ENCODE measurements at places on chromosomes 11 and 22.

GRCh38 chr11:117199053-117199915, at the start of gene TAGLN:
TAGLN (plus strand) TSS chr11:117199370; CDS start chr11:117203014, 3,644 bp downstream.
- DNase-seq: no peak

- DNase-seq: no peak
Measured at GRCh38 chr22:48894804-48895250, 932.8 kb downstream of the BRD1 start.

DNA sequence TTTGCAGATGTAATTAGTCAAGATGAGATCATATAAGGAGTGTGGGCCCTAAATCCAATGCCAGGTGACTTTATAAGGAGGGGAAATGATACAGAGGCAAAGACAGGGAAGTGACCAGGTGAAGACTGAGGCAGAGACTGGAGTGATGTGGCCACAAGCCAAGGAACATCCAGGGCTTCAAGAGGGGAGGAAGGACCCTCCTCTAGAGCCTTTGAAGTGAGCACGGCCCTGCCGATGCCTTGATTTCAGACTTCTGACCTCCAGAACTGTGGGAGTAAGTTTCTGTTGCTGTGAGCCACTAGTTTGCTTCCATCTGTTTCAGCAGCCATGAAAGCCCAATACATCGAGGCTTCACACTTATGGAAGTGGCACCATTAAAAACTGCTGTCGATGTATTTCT, 78.7 kb downstream of the SHANK2 start:
- no peak for DNase-seq

GRCh38 chr11:61887839-61888494, 3.4 kb downstream of the FADS3 start:
- no peak for DNase-seq

- no peak for DNase-seq
Measured at GRCh38 chr11:16799890-16800289, 61.4 kb downstream of the C11orf58 start.

GRCh38 chr22:49094151-49094550, 733.5 kb downstream of the BRD1 start:
- DNase-seq: no peak

DNA sequence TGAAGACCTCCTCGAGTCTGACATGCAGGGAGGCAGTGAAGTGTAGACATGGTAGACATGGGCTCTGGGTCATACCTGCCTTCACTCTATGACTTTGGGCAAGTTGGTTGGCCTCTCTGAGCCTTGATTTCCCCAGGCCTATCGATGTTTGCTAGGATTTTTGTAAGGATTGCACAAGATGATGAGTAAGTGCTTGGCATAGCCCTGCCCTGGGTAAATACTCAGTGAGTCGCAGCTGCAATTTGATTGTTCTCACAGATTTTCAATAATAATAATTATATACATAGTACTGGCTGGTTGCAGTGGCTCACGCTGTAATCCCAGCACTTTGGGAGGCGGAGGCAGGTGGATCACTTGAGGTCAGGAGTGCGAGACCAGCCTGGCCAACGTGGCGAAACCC, 18.1 kb downstream of the MCM5 start:
- DNase-seq: no peak

DNA sequence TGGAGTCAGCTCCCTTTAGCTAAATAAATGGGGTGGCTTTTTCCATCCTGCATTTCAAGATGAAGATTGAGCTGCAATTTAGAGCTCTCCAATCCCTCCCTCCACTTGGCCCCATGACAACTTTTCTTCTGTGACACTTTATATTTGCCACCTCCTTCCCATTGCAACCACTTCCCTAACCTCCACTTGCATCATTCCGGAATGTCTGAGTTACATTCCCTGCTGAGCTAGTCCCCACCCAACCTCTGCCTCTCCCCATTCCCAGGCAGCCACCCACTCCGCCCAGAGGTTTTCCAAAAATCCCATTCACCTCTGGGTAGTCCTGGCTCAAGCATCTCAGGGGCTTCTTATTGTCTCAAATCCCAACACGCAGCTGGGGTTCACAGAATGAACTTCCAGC, 24.7 kb downstream of the PC start:
- DNase-seq: no peak

DNA sequence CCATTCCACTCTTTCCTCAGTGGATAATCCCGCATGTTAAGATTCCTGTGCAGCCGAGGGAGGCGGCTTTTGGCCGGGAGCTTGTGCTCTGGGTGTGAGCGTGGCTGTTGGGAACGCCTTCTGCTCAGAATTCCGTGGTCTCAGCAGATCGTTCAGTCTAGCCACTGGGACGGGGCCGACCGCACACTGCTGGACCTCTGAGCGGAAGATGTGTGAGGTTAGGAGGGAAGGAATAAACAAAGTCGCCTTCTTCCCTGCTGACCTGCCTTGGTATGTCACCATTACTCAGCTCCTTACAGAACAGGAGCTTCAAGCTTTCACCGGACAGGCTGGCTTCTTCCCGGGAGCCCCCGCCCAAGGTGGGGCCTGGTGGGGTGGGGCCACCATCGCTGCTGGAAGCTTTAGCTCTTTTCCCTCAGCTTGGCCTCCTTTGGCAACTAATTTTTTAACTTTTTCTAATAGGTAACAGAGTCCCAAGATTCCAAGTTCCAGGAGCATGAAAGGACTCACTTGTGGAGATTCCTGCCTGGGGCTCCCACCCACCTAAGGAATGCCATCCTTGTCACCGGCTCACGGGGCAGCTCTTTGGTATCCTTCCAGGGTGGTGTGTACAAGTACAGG, 22.5 kb upstream of the SEPTIN5 start:
- no peak for DNase-seq

DNA sequence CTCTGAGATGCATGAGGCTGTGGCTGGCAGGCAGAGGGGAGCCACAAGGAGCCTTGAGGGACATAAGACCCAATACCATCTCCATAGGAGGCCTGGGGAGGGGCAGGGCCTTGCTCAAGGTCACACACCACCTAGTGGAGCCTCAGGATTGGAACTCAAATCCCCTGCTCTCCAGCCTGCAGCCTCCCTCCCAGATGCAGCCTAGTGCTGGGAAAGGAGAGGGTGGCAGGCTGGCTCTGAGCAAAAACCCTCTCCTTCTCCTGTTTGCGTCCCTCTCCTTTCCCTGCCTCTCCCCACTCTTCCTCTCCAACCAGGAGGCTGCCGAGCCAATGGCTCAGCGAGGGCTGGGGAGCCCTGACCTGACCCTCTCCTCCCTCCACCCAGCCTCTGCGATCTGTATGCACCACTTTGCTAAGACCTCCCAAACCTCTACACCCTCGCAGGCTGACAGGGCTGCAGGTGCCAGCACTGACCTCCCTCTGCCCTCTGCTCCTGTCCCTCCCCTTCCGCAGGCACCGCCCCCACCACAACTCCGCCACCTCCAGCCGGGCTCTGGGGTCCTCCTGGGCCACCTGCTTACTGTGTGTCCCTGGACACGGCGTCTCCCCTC, 14.7 kb downstream of the IGLL1 start:
- no peak for DNase-seq

GRCh38 chr11:1760351-1761109, 3.2 kb downstream of the CTSD start:
- DNase-seq: no peak

- DNase-seq: no peak
Measured at GRCh38 chr22:29136782-29137700, 64.2 kb downstream of the KREMEN1 start.

GRCh38 chr22:20751185-20751851, 22.6 kb upstream of the SERPIND1 start:
- no peak for DNase-seq

DNA sequence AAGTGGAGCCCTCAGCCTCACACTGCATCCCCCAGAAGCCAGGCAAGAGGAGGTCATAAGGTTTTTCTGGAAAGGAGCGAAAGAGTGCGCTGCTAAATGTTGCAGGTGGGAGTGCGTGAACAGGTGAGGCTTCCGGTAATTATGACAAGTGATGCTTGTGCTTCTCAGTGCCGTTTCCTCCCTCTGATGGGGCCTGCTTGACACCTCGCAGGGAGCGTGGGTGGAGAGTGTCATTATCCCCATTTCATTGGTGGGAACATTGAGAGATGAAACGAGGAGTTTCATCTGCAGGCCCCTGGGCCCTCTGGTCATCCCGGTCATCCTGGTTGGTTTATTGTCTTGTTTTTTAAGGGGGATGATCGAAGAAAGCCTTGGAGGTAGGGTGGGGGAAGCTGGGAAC, 57.5 kb downstream of the BCR start:
- DNase-seq: no peak

GRCh38 chr22:35375031-35375430, 5.9 kb upstream of the HMOX1 start:
- DNase-seq: no peak

GRCh38 chr11:23425381-23425780, 565.1 kb upstream of the CCDC179 start:
- no peak for DNase-seq

DNA sequence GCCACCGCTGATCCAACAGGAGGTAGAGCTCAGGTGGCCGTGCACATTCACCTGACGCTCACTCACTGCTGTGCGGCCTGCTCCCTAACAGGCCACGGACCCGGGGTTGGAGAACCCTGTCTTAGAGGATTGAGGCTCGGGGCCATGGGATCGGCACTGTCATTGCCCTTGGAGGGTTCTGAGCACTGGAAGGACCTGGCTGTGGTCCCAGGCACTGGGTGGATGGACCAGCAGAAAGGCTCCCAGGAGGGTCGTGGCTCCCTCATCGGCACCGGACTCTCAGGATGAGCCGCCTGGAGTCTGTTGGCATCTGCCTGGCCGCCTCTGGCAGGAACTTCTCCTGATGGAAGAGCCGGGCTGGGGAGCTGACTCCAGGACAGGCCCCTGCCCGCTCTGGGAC, 6.5 kb downstream of the KCNQ1 start:
- no peak for DNase-seq

DNA sequence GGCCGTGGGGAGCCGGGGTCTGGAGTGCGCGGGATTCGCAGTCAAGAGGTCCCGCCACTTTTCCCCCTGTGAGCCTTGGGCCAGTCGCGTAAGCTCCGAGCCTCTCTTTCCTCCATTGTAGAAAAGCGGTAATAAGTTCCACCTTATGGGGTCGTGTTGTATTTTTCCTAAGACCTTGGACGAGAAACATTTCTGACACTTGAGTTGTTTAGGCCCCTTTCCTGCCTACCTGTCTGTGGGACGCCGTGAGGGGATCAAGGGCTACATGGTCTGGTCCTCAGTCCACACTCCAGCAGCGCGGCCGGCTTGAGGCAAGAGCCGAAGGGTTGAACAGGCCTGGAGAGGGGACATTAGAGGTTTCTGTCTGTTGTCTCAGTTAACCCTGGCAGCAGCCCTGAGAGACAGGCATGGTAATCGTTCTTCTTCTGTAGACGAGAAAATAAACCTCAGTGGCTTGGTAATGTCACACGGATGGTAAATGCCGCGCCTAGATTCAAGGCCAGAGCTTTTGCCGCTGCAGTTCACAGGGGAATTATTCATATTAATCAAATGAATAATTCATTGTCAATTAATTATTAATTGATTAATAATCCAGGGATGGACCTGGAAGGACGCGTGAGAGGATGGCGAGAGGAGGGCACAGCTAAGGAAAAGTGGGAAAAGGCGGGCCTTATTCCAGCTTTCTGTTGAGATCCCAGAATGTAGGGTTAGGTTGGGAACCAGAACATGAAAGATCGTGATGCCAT, 545 bp downstream of the FEN1 start:
- no peak for DNase-seq

DNA sequence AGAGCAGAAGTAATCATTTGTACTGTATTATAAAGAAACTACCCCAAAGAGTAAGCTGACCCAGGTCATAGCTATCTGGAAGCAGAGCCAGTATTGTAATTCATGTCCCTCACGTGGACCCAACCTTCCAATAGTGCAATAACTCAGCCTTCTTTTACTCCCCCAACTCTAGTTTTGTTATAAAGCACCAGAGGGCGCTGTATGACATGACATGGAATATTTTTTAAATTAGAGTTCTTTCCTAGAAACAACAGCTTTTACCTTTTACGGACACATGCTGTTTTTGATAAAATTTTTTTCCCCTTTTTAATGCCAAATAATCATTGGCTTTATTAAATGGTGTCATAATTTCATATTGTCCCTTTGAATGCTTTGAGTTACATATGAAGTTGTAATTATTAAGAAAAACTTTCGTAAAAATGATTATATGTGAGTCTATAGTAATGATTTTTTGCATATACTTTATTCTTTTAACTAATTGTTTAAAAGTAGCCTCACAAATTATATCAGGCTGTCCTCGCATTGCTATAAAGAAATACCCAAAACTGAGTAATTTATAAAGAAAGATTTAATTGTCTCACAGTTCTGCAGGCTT, 76.9 kb downstream of the DKK3 start:
- no peak for DNase-seq

- no peak for DNase-seq
Measured at GRCh38 chr11:35234460-35235156, 95.6 kb downstream of the CD44 start.

GRCh38 chr11:69870766-69871165, 51.5 kb upstream of the FGF3 start:
- no peak for DNase-seq
